ENCODE measurements at places on chromosomes 13 and 19.
A peak's percentile ranks its signal among the peaks of the same experiment; 100 is the strongest.

- DNase-seq: no peak
Measured at GRCh38 chr19:16394111-16394510, 69.5 kb downstream of the KLF2 start.

GRCh38 chr19:17807731-17808316, 12.9 kb downstream of the B3GNT3 start:
- no peak for DNase-seq

DNA sequence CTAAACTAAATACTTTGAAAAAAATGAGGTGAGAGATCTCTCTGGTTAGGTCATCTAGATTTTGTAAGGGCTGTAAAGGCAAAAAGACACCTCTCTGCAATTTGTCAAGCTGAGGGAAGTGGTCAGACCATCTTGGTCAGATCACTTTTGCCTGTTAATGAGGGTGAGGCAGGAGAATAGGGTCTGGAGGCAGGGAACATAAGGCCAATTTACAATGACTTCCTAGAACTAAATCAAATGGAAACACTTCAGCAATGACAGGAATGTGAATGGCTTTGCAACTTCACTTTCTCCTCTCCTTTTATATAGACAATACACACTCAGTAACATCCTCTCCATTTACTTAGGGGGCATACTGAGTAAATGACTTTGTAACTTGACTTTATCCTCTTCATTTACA, 1653.4 kb downstream of the SLITRK5 start:
- DNase-seq: no peak

DNA sequence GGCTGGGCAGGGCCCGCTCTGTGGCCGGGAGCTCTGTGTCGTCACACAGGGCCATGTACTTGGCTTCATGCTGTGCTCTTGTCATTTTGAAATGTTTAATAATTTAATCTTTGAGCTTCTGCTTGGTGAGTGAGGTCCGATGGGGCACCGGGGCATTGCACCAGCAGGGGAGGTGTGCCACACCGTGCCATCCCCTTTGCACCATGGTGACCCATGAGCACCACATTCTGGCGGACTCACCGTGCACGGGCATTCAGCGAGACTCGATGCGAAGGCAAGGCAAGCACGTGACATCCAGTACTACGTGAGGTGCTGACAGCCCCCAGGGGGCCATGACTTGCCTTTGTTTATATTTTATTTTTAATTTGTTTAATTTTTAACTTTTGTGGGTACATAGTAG, 204.3 kb downstream of the URI1 start:
- no peak for DNase-seq

GRCh38 chr13:25864116-25864515, 187.7 kb downstream of the SHISA2 start:
- no peak for DNase-seq

- no peak for DNase-seq
Measured at GRCh38 chr13:21579754-21580316, 24.1 kb downstream of the MICU2 start.

GRCh38 chr13:21402586-21403307, 56.4 kb downstream of the ZDHHC20 start:
- peak; percentile 13 for DNase-seq

DNA sequence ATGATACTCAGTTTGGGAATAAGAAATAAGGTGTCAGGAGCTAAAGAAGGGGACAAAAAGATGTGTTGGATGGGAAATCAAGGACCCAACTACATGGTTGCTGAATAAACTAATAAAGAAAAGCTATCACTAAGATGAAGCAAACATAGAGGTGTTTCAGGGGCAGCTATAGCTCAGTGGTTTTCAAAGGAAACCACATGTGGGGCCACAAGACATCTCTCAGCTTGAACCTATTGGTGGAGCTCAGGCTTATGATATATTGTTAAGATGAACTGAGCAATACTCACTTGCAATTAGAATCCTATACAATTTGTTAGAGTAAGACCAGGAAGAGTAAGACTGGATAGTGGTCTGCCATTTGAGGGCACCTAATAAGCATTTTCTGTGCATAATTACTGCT, 45.1 kb upstream of the SPRY2 start:
- DNase-seq: no peak

DNA sequence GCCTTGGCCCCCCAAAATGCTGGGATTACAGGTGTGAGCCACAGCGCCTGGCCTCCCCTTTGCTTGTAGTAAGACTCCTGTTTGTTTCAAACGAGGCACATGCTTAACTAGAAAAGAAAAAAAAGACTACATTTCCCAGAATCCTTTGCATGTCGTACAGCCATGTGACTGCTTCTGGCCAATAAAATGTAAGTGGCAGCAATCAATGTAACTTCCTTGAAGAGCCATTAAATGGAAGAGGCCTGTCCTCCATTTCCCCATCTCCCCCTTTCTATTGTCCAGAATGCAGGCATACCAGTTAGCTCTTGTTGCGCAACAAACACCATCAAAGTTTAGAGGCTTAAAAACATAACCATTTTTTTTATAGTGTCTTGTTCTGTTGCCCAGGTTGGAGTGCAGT, 10.4 kb upstream of the GPR32 start:
- DNase-seq: no peak

DNA sequence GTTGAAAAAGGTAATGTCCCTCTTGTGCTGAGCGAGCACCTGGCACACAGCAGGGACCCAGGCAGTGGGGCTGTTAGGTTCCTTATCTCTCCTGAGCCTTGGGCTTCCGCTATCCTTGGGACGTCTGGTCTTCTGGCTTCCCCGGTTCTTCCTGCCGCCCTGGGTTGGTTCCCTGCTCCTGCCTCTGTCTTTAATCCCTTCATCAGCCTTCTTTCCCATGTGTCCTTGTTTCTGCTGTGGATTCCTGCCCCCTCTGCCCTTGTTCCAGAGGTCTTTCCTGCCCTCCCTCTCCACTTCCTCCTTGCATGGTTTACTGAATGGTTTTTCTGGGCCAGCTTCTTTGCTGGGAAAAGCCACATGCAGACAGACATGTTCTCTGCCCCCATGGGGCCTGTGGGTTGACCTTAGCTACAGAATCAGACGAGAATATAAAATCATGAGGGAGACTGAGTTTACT, 2.6 kb downstream of the EPN1 start:
- DNase-seq: no peak

GRCh38 chr13:110421696-110422385, 114.8 kb downstream of the COL4A2 start:
- DNase-seq: no peak

- DNase-seq: no peak
Measured at GRCh38 chr19:40610396-40611064, 9.4 kb downstream of the LTBP4 start.

GRCh38 chr19:49704888-49705642, 14.1 kb downstream of the CPT1C start:
- no peak for DNase-seq

Measured in HS-5 (cell line).